ENCODE measurements at places on chromosomes 3 and 15. TPM values are rescaled to one million over a fixed set of nuclear protein-coding genes. Genes with fewer than 3 reads are reported as not detected.

The ITGB5 gene
- total RNA-seq = 209 TPM

The DUOXA2 gene
- not detected for total RNA-seq

The FBXO40 gene
- total RNA-seq = not detected

The CLDN18 gene
- total RNA-seq = not detected

The CIDEC gene
- total RNA-seq = not detected

The TGM5 gene
- 0.92 TPM for total RNA-seq

The GUCA1C gene
- total RNA-seq = not detected

The MESP2 gene
- total RNA-seq = 0.42 TPM

The GRK7 gene
- 0.07 TPM for total RNA-seq

The MAP1A gene
- total RNA-seq = 0.51 TPM

The RFTN1 gene
- 24.4 TPM for total RNA-seq

The KNG1 gene
- total RNA-seq = not detected

The NPAP1 gene
- not detected for total RNA-seq

Measured in airway epithelial cell (primary cell).